ENCODE measurements at places on chromosomes 1 and 21. TPM values are rescaled to one million over a fixed set of nuclear protein-coding genes. Genes with fewer than 3 reads are reported as not detected.

LEMD1 gene
- total RNA-seq = not detected

FCRL1 gene
- 306 TPM for total RNA-seq

YARS1 gene
- 70.7 TPM for total RNA-seq

TMEM200B gene
- not detected for total RNA-seq

NSUN4 gene
- 33.7 TPM for total RNA-seq

GBP4 gene
- total RNA-seq = 43.9 TPM

NR1I3 gene
- not detected for total RNA-seq

KDF1 gene
- 1.4 TPM for total RNA-seq

ZNF683 gene
- not detected for total RNA-seq

TRIM67 gene
- total RNA-seq = not detected
